ENCODE measurements at places on chromosomes 3 and 15.

DNA sequence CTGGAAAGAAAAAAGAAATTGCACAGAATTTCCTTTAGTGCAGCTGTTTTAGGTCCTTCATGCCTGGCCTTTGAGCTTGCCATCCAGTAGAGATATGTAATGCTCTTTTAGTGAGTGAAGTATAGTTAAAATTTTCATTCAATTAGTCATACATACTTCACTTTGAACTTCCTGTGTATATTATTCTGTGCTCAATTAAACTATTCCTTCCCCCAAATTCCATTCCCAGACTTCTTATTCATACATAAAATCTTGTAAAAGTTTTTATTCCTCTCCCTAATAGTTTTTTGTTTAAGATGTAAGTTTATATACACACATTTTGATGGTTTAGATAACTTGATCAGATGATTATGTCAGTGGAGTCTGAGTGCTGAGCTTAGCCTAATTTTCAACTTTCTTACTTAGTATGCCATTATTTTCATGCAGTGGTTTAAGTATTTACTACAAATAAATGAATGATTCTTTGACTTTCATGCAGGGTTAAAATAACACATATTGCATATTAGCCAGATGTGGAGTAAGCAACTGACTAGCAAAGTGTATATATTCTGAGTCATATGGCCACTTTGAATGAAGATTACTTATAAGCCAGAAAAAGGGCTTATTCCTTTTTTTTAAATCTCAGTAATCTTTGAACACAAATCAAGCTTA is 42.5 kb upstream of the ABHD10 start:
- peak; percentile 89 for DNase-seq

DNA sequence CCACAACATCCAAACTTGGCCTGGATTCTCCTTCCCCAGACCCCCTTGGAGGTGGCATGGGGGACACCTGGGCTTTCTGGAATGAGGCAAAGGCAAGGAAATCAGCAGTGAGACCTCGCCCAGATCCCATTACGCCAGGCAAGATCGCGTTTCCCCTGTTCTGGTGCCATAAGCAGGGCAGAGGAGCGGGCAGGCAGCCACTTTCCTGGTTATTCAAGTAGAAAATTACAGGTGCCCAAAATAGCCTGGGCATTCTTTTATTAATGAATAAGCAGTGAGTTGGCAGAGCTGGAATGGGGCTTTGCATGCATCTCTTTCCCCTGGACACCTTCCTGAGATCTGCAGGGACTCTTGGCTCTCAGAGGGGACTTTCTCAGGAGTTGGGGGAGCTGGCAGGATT is 31.5 kb upstream of the FAM107A start:
- DNase-seq, result no peak

DNA sequence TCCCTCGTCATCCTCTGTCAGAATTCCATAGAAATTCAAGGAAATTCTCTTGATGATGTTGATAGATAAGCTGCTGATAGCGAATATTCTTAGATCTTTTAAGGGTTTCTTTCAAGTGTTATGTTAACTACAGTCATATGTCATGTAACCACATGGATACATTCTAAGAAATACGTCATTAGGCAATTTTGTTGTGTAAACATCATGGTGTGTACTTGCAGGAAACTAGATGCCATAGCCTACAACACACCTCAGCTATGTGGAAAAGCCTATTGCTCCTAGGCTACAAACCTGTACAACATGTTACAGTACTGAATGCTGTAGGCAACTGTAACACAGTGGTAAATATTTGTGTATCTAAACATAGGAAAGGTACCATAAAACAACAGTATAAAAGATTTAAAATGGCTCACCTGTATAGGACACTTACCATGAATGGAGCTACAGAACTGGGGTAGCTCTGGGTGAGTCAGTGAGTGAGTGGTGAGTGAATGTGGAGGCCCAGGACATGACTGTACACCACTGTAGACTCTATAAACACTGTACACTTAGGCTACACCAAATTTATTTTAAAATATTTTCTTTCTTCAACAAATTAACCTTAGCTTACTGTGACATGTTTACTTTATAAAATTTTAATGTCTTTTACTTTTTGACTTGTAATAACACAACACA is 34.6 kb downstream of the GLDN start:
- peak; percentile 47 for DNase-seq

DNA sequence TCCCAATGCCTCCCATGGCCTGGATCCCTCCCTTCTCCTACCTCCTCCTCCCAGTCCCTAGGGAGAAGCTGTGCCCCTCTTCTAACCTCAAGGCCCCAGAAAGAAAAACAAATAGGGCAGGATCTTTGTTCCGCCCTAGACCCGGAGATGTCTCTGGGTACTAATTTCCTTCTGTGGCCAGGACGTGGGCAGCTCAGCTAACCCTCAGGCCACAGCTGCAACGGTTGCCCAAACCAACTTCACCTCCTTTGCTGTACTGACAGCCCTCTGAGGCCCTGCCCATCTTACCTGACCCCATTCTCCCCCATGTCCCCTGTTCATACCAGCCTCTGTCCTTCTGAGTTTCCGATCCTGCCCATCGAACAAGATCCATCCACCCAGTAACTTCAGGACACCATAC is 70.7 kb downstream of the SRGAP3 start:
- no peak for DNase-seq

GRCh38 chr3:76638006-76638405 is 401.9 kb upstream of the ROBO2 start:
- DNase-seq, result peak; percentile 50

GRCh38 chr3:63896332-63897030 is 15.7 kb downstream of the SCAANT1 start:
- DNase-seq, result peak; percentile 36

GRCh38 chr3:195909644-195910498 is 1.5 kb upstream of the TNK2 start:
- peak; percentile 83 for DNase-seq

- DNase-seq, result peak; percentile 42
Measured at GRCh38 chr15:78944669-78945407, at the start of gene CTSH. Gene CTSH (minus strand): TSS chr15:78945046. CDS start chr15:78944981, 65 bp downstream.

- peak; percentile 67 for DNase-seq
Measured at GRCh38 chr15:75713338-75713895, 769 bp upstream of the CSPG4 start.

- DNase-seq, result no peak
Measured at GRCh38 chr3:122331886-122332285, 6.8 kb downstream of the CSTA start.

DNA sequence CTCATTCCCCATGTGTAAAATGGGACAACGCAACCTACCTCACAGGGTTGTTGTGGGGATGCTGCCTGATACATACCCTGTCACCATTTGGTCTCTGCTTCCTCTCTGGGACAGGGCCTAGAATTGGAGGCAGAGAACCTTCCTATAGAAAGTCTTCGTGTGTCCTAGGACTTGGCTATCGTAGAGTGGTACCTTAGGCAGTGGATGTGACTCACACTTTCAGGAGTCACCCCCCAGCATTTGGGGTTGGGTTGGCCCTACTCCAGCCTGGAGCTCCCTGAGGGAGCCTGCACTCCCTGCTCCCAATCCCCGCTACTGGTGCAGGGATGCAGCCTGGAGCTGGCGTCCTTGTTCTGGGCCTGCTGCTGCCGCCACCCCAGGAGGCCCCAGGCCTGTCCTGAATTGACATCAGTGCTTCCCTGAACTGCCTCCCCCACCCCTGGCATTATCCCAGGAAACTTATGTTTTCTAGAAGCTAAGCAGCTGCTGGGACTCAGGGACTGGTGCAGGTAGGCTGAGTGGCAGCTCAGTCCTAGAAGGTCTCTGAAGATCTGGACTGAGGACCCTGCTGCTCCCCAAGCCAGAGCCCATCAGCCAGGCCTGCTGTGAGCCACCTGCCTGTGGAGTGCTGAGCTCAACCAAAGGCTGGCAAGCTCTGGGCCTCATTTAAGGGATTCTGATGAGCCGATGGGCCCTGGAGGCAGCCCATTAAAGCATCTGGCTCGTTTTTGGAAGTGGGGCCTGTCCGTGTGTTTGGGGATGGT is 9.9 kb downstream of the C15orf39 start:
- peak; percentile 27 for DNase-seq

DNA sequence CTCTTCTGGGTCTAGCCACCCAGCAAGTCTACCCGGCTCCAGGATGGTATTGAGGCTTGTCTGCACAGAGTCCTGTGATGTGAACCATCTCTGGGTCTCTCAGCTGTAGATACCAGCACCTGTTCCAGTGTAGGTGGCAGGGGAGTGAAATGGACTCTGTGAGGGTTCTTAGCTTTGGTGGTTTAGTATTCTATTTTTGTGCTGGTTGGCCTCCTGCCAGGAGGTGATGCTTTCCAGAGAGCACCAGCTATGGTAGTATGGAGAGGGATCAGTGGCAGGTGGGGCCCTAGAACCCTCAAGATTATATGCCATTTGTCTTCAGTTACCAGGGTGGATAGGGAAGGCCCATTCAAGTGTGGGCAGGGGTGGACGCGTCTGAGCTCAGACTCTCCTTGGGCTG is 283.4 kb upstream of the LYSMD4 start:
- no peak for DNase-seq

GRCh38 chr3:120130656-120131055 is 36.4 kb upstream of the GSK3B start:
- no peak for DNase-seq

DNA sequence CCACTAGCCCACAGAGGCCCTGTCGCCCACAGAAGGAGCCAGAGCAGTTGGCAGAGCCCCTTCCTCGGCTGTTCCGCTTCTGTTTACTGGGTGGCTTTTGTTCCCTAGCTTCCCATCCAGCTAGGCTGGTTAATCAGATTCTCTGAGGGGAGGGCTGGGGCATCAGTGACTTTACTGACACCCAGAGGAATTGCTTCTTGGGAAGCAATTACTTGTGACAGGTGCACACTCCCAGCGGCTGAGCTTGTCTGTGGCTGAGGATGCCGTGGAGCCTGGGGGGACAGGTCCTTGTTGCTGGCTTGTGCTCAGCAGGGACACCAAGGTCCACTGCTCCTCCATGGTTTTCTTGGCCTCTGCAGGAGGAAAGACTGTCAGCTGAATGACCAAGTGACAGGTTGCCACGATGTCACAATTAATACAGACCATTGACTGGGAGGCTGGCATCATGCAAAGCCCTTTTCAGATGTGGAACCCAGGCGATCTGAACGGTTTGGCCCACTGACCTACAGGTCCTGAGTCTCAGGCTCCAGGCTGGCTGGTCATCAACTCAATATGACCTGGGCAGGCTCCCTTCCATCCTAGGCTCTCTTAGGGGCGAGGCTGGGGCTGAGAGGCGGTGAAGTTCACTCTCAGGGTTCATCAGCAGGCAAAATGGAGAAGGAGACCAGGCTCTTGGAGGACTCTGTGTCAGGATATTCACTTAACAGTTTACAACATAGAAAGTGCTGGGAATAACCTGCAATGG is 31.8 kb upstream of the SFMBT1 start:
- no peak for DNase-seq

- peak; percentile 61 for DNase-seq
Measured at GRCh38 chr15:68055224-68055705, 1.1 kb downstream of the PIAS1 start.

DNA sequence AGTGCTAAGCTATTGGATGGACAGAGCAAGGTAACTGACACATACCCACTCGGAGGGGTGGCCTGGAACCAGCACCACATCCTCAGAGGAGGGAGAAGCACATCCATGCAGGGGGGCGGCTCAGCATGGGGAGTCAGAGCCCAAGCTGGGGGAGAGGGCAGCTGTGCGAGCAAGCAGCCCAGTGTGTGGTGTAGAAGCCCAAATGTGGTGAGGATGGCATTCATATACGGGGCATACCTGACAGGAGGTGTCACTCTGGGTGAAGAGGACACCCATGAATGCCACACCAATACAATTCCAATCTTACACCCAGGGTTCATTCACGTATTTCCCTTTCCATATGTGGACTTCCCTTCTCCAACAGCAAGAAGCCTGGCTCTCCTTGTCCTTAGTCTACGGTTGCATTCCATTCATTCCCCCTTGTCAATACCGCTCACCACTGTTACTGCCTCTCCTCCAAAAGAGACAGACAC is 58.7 kb upstream of the ACAN start:
- DNase-seq, result peak; percentile 83

GRCh38 chr3:57856675-57857074 is 100.6 kb downstream of the SLMAP start:
- DNase-seq, result peak; percentile 14

- no peak for DNase-seq
Measured at GRCh38 chr3:72034986-72035385, 250.0 kb upstream of the PROK2 start.

DNA sequence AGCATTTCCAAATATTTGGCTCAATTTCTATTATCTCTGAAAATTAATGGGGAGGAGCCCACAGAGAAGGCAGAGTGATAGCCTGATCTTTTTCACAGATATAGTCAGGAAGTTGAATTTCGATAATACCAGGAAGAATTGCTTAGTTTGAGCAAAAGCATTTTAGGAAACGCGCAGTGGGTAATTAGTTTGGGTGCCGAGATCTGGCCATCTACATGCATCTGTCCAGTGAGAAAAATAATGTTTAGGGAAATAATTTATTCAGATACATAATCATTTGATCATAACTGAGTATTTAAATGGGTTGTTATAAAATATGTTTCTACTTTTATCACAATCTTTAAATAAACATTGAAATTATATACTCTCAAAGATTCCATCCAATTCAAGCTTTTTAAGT is 653.9 kb downstream of the RBMS3 start:
- no peak for DNase-seq

GRCh38 chr15:35926007-35926380 is 380.0 kb upstream of the DPH6 start:
- DNase-seq, result peak; percentile 46

- DNase-seq, result no peak
Measured at GRCh38 chr3:27213450-27213849, 155.7 kb downstream of the NEK10 start.

DNA sequence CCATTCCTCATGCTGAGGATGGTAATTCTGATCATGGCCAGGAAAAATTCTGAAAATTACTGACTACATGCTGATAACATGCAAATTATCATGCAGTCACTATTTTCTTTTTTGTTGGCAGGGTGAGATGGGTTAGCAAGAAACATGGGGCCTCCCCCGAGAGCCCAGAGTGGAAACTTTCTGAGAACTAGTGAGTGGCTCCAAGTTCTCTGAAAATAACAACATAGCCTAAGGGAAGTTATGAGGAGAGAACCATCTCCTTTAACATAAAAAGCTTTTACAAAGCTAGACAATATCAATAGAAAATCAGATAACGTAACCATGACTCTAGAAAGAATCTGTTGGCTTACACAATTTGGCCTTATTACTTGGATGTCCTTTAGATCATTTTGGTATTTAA is 254.2 kb downstream of the PLOD2 start:
- no peak for DNase-seq

GRCh38 chr3:197505796-197506548 is 49.8 kb downstream of the BDH1 start:
- no peak for DNase-seq

DNA sequence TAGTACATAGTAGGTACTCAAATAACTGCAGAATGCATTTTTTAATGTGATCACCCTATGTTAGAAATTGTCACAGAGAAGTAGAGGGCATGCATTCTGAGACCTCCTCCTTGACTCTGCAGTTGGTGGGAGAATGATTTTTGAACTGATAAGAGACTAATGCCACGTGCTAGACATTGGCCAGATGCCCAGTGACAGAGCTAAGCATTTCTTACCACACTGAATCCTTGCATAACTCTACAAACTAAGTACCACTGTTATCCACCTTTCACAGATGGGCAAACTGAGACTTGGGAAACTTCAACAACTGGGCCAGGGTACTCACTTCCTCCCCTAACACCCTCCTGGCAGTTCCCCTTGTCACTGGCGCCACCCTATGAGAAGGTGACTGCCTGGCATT is 33.5 kb upstream of the SPATA12 start:
- DNase-seq, result peak; percentile 58

Data from fibroblast of skin of right biceps (primary cell).